Vagina (tissue), 2 donors: ENCODE measurements at places on chromosomes 12 and 14.

GRCh38 chr12:129570796-129571400 is 332.9 kb downstream of the TMEM132D start:
- DNase-seq: no peak

- DNase-seq: no peak
Observed at GRCh38 chr12:124507188-124508109, 60.0 kb downstream of the NCOR2 start.

GRCh38 chr12:28991626-28992025 is 157.5 kb upstream of the FAR2 start:
- DNase-seq: no peak

- no peak for DNase-seq
Observed at GRCh38 chr12:30187426-30187825, 403.7 kb upstream of the TMTC1 start.

- no peak for DNase-seq
Observed at GRCh38 chr14:48738186-48738925, 847.8 kb downstream of the RPS29 start.

GRCh38 chr14:81110186-81110585 is 110.6 kb downstream of the GTF2A1 start:
- DNase-seq: no peak

- no peak for DNase-seq
Observed at GRCh38 chr12:71890475-71890874, 48.2 kb upstream of the TPH2 start.

- no peak for DNase-seq
Observed at GRCh38 chr14:23358553-23359166, 6.0 kb upstream of the SLC22A17 start.

DNA sequence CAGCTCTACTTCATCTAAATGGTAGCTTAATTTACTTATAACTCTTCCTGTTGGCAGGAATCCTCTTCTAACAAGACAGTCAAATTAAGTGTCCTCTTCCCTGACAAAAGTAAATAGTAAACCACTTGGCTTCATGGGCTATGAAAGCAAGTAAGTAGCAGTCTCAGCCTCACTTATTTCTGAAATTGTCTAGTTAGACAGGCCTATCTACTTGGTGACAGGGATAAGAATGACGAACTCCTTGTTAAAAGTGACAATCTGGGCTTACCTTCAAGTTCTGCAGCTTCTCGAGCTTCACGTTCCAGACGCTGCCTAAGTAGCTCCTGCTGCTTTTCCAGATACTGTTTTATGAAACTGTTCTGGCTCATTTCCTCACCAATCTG is 4.7 kb downstream of the ACIN1 start:
- no peak for DNase-seq

DNA sequence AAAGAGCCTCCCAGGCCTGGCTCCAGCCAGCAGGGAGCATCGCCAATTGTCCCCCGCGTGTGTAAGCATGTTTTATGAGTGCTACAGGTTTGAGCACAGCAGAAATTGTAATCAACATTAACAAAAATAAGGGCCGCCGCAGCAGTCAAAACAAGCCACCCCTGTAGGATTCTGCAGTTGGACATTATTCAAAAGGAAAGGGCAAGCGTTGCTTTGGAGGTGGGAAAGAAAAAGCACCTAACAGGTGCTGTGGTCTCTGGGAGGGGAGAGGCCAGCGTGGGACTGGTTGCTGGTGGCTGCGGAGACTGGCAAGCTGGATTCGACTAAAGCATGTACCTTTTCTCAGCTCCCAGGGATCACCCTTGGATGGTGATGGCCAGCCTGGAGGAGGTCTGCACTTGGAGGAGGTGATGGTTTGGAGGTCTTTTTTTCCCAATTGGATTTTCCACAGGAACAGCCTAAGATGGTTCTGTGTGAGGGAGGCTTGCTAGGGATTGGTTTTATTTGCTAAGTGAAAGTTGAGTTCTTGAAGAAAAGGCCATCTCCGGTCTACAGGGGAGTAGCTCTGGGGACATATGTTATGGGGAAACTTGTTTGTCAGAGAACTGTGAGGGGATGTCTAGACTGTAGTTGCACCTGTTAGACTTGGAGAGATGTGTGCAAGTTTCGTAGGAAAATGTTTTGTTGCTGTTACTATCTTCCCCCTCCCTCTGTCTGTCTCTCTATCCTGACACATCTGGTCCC is 2.0 kb downstream of the DYRK2 start:
- no peak for DNase-seq

GRCh38 chr12:8145754-8146441 is 10.9 kb upstream of the ZNF705A start:
- no peak for DNase-seq

GRCh38 chr14:36805131-36805559 is 143.5 kb downstream of the PAX9 start:
- DNase-seq: no peak

- no peak for DNase-seq
Observed at GRCh38 chr12:90839346-90839745, 115.6 kb downstream of the CCER1 start.

GRCh38 chr12:109605599-109606228 is 32.1 kb downstream of the MVK start:
- no peak for DNase-seq

DNA sequence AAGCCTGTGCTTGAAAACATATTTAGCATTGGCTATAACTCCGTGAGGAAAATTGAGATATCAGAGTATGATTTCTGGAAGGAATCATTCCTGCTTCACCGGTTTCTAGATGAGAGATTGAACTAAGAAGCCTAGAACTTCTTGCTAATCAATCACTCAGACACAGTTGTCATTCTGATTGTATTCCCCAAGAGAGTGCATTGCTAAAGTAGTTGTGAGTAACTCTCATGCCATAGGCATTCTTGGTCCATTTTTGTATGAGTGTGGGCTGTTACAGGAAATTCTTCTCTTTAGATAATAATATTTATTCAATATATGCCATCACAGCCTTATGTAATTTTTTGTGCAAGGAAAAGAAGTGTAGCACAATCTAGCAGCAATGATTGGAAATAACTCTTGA is 893.3 kb upstream of the MDGA2 start:
- DNase-seq: no peak

- no peak for DNase-seq
Observed at GRCh38 chr12:14403293-14403692, 37.8 kb downstream of the ATF7IP start.

- no peak for DNase-seq
Observed at GRCh38 chr12:101021911-101022388, 188.1 kb downstream of the SLC5A8 start.

DNA sequence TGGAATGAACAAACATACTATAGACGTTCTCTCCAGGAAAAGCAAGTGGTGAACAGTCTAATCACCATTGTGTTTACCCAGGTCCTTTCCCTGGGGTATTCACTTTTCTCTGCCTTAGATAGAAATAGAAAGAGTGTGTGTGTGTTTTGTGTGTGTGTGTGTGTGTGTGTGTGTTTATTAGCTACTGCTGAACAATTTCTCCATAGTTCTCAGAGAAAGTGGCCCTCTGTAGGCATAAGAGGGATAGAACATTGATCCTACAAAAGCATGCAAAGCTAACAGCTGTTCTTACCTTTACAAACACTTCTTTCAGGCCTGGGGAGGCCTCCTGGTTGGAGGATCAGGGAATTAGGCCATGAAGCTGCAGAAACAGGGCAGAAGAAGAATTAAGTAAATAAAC is 665.7 kb upstream of the TBX3 start:
- DNase-seq: no peak

DNA sequence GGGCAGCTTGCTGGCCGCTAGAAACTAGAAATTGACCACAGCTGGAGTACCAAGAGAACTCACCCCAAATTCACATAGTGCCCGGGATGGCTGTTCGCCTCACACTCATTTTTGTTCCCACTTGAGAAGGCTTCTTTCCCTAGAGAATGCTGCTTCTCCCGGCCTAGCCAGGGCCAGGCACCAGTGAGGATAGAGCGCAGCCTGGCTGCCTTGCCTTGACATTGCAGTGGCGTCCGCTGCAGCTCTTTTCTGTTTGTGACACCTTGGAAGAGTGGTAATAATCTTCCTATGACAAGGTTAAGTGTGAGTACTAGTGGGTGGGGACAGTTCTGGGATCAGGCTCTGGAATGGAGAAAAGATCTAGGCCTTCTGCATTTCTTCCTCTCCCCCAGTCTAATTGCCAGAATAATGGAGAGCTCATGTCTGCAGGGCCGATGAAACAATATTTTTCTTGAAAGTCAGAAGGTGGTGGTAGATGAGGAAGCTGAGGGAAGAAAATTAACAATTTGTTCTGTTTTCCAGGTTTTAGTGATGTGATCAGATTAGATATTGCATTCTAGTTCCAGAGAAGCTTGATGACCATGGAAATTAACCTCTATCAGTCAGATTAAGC is 3.7 kb downstream of the TMEM253 start:
- DNase-seq: no peak

- no peak for DNase-seq
Observed at GRCh38 chr12:473863-474577, 14.3 kb downstream of the B4GALNT3 start.

DNA sequence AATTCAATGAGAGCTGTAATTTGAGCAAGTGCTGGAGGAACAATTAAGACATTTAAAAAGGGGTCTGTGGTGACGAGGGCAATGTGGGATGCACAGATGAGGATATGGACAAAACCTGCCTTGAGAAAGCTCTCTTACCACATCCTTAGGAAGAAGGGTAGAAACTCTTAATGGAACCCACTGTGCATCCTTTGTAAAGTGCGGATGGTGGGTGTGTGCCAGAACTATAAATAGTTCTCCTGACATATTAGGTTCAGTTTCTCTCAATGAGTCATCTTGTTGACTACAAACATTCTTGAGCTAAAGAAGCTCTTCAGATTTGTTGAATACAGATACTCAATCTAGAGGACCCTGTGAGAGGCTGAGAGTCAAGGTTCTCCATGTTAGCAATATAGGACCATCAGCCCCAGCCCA is 106.1 kb upstream of the ANO4 start:
- no peak for DNase-seq

DNA sequence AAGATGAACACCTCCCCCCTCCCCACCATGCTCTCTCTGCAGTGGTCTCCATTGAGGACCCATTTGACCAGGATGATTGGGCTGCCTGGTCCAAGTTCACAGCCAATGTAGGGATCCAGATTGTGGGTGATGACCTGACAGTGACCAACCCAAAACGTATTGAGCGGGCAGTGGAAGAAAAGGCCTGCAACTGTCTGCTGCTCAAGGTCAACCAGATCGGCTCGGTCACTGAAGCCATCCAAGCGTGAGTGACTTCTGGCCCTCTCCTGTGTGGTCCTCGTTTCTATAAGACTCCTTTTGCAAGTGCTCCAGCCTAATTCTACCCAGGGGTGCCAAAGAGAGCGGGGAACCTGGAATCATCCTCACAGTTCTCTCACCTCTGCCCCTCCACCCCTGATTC is 6.2 kb upstream of the ATN1 start:
- DNase-seq: no peak

GRCh38 chr14:92465353-92466055 is 48.1 kb upstream of the RIN3 start:
- no peak for DNase-seq

DNA sequence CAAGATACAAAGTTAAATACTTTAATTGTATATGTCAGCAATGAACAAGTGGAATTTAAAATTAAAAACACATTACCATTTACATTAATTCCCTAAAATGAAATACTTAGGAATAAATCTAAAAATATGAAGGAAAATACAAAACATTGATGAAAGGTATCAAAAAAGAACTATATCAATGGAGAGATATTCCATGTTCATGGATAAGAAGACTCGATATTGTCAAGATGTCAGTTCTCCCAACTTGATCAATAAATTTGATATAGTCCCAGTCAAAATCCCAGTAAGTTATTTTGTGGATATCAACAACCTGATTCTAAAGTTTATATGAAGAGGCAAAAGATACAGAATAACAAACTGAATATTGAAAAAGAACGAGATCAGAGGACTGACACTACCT is 33.5 kb downstream of the GPR68 start:
- no peak for DNase-seq

DNA sequence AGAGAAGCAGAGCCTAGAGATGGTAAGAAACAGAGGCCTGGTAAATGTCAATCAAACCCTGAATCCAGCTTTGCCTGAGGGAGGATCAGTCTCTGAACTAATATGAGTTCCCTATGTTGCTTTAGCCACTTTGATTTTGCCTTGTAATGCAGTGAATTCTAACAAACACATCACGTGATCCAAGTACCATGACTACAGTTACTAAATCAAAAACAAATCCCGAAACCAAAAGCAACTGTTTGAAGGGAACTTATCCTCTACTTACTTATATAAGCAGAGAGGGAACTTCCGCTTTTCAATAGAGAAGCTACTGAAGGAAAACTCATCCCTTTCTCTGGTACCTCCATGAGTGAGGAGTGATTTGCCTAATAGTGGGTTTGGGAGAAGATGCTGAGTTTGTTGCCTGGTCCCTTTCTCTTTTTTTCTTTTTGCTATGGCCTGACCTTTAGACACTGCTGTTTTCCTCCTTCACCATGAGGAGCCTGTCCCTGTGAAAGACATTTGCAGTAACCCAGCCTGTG is 7.7 kb upstream of the PPTC7 start:
- DNase-seq: no peak

DNA sequence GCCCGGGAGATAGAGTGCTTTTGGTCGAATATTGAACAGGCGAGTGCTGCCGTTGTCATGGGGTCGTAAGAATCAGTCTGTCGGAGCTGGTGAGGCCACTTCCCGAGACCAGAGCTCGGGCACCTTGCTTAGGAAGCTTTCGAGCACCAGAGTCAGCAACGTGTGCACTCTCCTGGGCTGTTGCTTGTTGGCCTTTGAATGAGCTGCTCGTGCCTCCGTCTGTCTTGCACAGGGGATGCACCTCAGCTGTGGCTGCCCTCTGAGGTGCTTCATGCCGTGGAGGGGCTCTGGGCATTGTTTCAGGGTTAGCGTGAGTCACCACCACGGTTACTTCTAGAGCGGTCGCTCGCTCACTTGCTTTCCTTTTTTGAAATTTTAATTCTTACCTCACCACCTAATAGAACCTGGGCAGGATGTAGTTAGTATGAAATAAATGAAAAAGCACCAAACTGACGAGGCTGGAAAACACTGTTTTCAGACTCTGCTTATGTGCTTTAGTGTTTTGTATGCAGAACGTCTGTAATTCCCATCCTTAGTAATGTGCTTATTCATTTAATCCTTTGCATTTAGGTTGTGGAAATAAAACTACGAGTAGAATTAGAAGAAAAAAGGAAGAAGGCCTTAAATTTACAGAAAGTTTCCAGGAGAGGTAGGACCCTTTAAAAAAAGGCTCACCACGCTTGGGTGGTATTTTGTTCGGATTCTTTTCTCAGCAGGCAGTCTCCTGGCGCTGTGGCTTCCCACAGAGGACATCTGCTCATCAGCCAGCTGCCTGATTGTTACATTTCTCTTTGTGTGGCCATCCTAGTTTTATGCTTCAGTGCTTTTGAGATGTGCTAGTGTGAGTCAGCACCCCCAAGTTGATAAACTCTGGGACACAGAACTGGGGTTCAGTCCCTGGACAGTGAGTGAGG is 40.6 kb downstream of the EP400 start:
- no peak for DNase-seq

DNA sequence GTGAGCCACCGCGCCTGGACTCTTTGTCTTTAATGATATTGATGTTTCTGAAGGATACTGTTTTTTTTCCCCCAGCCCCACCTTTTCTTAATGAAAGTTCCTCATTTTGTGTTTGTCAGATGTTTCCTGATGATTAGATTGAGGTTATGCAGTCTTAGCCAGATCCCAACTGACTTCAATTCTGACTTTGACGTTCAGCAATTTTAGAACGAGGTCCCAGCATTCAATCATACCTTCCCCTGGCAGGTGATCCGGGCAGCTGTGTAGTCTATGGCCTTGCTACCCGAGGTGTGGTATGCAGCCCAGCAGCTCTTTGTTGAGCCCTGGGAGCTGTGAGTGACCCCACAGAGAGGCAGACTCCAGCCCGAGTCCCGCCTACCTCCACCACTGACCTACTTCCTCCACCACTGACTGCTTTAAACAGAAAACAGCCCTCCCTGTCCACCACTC is 82.7 kb downstream of the LGMN start:
- no peak for DNase-seq

GRCh38 chr12:93100610-93101009 is 171.5 kb upstream of the EEA1 start:
- no peak for DNase-seq
